ENCODE measurements at places on chromosomes 1 and 21.

DNA sequence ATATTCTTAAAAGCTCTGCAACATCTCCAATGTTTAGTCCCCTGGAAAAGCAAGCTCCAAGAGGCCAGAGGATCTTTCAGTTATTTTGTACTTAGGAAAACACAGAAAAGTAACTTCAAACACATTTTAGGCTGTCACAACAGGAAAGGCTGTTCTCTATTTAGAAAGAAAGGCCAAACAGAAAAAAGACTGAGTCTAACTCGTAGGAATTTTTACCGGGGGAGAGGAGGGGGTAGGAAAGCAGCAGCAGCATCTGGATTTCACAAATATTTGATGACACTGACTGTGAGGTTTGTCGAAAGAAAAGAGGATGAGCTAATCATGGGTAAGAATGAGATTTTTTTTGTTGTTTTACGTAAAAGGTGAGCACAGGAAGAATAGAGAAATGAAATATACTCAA, 107.1 kb downstream of the EIF4G3 start:
- peak; percentile 89 for DNase-seq

GRCh38 chr1:167714098-167714438, 7.7 kb upstream of the MPZL1 start:
- no peak for DNase-seq

DNA sequence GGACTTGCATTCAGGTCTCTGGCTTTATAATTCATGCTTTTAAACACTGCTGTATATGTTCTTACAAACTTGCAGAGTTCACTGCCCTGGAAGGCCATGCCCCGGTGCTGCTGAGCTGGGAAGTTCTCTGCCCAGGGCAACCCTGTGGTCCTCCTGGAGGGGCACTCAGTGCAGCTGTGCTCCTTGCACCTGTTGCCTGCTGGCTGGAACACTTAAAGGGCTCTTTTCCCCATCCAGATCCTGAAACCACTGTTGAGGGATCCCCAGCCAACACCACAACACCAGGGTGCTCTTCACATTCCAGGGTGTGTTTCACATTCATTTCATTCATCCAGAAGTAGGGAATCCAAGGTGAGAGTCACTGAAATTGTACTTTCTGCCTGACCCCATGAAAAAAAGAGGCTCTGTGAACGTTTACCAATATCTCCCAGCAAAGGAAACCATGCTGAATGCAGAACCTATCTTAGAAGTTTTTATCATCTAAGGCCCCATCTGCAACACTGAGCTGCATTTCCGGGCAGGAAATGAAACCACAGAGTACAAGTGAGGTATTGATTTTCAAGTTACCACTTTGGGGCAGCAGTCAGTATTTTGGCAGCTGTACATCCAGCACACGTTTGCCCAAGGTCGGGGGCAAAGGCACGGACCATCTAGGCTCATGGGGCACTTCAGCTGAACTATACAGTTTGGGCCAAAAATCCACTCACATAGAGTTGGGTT, 16.4 kb upstream of the KIAA0040 start:
- no peak for DNase-seq

GRCh38 chr1:92786111-92786901, 1.4 kb upstream of the EVI5 start:
- DNase-seq, result no peak

- DNase-seq, result no peak
Measured at GRCh38 chr1:18947570-18947969, 8.9 kb downstream of the IFFO2 start.

- DNase-seq, result peak; percentile 17
Measured at GRCh38 chr1:197066719-197067456, at the start of gene F13B. F13B (minus strand) TSS chr1:197067260; CDS start chr1:197067223, 37 bp downstream.

DNA sequence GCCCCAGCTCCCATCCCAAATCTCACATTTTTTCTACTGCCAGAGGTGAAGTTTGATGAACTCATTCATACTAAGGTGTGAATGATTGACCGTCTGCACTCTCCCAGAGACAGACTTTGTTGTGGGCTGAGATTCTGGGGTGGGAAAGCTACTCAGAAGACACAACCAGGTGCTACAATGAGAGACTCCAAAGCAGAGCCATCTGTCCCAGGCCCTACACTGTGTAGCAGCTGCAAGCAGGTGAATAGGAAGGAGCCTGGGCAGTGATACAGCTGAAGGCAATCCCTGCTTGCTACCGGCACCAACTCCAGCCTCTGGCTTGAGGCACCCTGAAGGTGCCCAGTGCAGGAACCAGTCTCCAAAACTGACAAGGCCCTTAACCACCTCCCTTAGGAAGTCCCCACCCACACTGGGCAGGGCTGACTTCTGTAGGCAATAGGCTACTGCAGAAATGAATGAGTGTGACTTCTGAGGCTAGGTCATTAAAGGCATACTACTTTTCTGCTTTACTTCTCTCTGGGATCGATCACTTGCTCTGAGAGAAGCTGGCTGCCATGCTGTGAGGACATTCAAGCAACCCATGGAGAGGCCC, 79.7 kb upstream of the RUNX3 start:
- DNase-seq, result no peak

- DNase-seq, result peak; percentile 44
Measured at GRCh38 chr1:244778344-244778743, 57.1 kb upstream of the COX20 start.

GRCh38 chr1:118960567-118961136, 27.5 kb downstream of the TBX15 start:
- peak; percentile 51 for DNase-seq

DNA sequence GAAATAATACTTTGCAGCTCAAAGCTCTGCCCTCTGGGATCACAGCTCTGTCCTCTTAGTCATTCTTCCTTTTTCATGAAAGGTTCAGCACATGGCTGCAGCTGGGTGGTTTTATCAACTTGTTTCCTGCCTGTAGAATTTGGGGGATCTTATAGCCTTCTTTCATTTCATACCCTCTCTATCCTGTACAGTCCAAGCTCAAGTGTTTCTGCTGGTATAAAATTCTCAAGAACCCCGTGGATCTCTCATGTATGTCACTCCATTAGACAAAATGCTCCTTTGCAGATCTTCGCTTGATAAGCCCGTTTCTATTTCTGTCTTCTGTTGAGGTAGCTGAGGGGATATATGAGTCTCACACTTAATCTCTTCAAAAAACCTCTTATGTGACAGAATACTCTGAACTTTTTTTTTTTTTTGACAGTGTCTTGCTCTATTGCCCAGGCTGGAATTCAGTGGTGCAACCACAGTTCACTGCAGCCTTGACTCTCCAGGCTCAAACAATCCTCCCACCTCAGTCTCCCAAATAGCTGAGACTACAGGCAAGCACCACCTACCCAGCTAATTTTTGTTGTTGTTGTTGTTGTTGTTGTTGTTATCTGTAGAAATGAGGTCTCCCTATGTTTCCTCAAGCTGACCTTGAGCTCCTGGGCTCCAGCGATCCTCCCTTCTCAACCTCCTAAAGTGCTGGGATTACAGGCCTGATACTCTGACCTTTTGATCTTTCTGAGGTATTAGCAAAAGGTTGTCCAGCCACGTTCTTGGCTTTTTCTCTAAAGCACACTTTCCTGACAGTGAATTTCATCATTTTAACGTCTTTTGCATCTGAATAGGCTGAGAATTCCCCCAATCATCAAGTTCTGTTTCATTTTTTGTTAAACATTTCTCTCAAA, 24.6 kb upstream of the COL9A2 start:
- DNase-seq, result no peak

GRCh38 chr1:21815724-21816321, 3.8 kb downstream of the LDLRAD2 start:
- DNase-seq, result no peak

DNA sequence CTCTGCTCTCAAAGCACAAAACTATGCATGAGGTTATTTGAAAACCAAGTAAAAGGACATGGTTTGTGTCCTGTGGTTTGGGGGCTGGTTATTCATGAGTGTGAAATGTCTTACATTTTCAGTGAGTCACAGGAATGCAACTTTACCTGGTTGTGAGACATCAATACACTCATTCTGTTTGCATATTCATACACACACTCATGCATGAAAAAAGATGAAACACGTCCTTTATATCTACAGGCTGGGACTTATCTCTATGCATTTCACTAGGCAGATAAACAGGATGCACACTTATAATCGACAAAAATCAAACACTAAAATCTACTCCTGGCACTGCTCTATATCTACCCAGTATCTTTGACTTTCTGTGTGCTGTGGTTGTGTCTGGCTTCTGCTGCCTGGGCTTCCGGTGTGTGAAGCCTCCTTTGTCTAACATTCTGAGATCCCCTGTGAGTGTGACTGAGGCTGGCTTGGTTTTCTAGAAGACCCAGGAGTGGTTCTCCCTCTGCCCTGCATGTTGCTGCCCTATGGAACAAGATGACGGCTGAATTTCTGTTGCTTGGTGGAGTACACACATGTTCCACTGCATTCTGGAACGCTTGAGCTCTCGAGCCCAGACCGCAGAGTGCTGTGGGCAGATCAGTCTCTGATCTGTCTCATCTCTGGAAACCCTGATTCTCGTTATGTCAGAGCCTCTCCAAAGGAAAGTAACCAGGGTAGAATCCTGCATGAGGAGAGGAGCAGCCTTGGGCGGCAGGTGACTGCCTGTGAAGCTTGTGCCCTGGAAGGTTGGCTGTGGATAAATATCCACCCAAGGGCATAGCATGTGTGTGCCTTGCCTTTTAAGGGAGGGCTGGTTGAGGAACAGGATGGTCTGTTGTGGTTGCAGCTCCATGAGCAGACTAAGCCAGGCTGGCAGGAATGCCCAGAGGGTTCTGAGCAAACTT, 19.7 kb upstream of the FASLG start:
- DNase-seq, result peak; percentile 50

GRCh38 chr1:221468546-221468945, 273.3 kb downstream of the DUSP10 start:
- no peak for DNase-seq

- no peak for DNase-seq
Measured at GRCh38 chr1:12178511-12178910, 11.7 kb downstream of the TNFRSF1B start.

DNA sequence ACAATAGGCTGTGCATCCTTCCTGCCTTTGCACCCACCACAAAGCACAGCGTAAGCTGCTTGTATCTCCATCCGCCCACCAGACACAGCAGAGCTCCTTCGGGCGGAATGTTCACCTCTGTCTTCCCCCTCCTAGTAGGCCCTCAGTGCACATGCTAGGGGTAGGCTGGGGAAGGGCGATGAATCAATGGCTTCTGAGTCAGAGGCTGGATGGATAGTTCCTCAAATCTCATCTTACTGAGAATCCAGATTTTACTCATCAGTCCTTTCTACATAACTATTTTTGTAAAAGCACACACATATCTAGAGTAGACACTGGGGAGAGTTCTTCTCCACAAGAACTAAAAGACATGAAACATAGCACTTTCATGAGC, 73.8 kb downstream of the BCAR3 start:
- peak; percentile 77 for DNase-seq

- DNase-seq, result no peak
Measured at GRCh38 chr21:41229509-41230248, 61.7 kb downstream of the BACE2 start.

DNA sequence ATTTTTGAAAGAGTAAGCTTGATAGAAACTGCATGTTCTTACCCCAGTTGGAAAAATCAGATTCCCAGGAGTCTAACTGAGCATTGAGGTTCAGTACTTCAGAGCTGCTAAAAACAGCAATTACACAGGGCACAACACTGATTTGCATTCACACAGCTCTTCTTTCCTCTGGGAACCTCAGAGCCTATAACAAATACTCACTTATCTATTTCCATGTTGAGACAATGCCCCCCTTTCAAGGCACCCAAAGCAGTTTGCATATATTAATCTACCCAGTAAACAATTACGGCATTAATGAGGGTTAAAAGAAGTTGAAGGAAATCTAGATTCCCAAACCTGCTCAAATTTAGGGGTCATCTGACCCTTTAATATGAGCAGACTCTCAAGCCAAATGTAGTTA, 126.9 kb upstream of the SLC35F3 start:
- DNase-seq, result no peak

GRCh38 chr21:38758501-38759214, 47.1 kb upstream of the ETS2 start:
- DNase-seq, result peak; percentile 50

GRCh38 chr1:181675091-181675917, 192.0 kb downstream of the CACNA1E start:
- DNase-seq, result no peak

DNA sequence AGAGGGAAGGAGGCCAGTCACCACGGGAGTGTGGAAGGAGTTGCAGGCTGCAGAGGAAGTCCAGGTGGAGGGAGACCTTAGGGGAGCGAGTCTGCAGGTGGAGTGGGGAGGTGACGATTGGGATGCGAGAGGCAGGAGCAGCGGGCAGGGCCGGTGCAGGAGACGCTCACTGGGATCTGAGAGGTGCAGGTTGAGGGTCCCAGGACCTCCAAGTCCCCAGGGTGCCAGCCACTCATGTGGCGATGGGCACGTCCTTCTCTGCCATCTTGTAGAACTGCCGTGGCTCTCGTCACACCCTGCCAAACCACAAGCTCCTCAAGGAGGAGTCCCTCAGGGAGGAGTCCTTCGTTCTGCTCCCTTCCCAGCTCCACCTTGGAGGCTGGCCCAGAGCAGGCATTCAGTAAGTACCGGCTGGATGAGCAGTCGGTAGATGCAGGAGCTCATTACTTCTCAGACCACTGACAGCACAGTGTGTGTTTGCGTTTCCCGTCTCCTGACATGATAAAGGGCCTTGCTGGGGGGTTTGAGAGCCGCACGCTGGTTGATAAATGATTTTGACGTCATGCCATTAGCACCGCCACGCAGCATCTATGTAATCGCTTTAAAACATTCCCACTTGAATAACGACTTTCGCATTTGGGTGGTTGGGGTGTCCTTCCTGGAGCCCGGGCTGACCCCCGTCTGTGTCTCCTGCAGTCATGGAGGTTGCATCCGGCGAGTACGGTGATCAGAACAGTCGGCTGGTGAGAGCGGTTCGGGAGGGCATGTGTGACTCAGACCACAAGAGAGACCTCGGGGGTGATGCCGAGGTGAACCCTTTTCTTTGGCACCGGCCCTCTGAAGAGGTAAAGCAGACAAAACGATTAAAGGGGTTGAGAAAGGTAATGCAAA, 27.8 kb downstream of the TFF3 start:
- no peak for DNase-seq

GRCh38 chr1:2596530-2597333, 10.2 kb downstream of the PRXL2B start:
- no peak for DNase-seq

GRCh38 chr1:181015251-181015615, 7.4 kb downstream of the STX6 start:
- DNase-seq, result no peak

- peak; percentile 86 for DNase-seq
Measured at GRCh38 chr1:41418857-41419583, 57.8 kb downstream of the FOXO6 start.

- DNase-seq, result no peak
Measured at GRCh38 chr1:237041795-237042525, at the start of gene RYR2. RYR2 (plus strand) TSS chr1:237042184; CDS start chr1:237042522, 338 bp downstream.
